ENCODE measurements at places on chromosomes 2 and 18. TPM values are rescaled to one million over a fixed set of nuclear protein-coding genes. Genes with fewer than 3 reads are reported as not detected.

GRCh38 chr2:40361478-40361877, 90.4 kb downstream of the SLC8A1 start:
- no peak for DNase-seq

GRCh38 chr2:111897924-111898702, at the start of gene MERTK:
TSS of gene MERTK (plus strand) at chr2:111898607. CDS start at chr2:111898736, 129 bp downstream.
- DNase-seq: peak; percentile 97

- peak; percentile 73 for DNase-seq
Measured at GRCh38 chr2:18149660-18150246, 271.3 kb downstream of the KCNS3 start.

- no peak for DNase-seq
Measured at GRCh38 chr2:74291886-74292621, 51.2 kb downstream of the SLC4A5 start.

DNA sequence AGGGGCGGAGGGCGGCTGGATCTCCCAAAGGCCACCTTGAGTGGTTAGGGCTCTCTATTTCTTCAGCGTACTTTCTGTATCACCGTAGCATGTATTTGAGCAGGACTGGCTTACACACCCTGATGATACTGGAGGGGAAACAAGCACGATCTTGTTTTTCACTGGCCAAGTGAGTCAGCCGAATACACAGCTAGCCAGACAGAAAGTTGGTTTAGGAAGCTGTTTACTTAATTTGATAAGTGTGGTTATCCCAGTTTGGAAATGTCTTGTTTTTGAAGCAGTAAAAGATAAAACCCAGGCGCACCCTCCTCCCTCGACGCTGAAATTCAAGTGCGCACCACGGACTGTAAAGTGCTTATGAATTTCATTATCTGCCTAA, 582 bp downstream of the RIOK3 start:
- DNase-seq: no peak

DNA sequence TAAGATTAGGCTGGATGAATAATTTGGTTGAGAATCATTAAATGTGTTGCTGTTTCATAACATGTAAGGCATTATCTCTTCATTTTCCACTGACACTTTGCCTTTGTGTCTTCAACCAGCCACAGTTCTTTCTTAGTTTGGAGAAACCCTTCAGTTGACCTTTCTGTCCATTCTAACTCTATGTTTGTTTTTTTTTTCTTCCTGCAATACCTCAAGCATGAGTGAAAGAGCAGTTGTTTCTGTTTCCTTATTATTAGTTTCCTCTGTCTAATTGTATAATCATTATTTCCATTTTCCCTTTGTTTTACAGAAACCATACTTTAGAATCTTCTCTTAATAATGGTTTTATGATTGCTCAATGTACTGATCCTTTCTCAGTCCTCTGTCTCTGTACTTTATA, 25.6 kb downstream of the HADHB start:
- DNase-seq: no peak

GRCh38 chr18:32450874-32451273, 19.8 kb downstream of the GAREM1 start:
- DNase-seq: no peak

DNA sequence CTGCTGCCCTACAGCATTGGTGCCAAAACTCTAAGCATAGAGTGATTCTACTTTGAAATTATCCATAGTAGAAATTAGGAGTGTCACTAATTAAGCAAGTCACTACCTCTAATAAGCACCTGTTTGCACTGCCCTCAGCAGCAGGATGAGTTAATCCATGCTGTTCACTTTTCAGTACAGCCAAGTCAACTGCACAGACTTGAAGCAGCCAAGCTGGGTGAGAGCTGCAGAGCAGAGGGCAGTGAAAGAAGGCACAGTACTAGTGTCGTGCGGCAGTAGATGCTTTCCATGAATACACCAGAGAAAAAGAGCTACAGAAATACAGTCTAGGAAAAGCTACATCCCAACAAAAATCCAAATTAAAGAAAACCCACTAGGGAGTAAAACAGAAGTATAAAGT, 98.6 kb downstream of the RAPH1 start:
- no peak for DNase-seq

GRCh38 chr18:45793264-45793965, 32.1 kb upstream of the SIGLEC15 start:
- no peak for DNase-seq

- peak; percentile 38 for DNase-seq
Measured at GRCh38 chr2:239379641-239380170, 21.1 kb downstream of the HDAC4 start.

GRCh38 chr2:46704041-46704440, 211.6 kb downstream of the MCFD2 start:
- DNase-seq: no peak

DNA sequence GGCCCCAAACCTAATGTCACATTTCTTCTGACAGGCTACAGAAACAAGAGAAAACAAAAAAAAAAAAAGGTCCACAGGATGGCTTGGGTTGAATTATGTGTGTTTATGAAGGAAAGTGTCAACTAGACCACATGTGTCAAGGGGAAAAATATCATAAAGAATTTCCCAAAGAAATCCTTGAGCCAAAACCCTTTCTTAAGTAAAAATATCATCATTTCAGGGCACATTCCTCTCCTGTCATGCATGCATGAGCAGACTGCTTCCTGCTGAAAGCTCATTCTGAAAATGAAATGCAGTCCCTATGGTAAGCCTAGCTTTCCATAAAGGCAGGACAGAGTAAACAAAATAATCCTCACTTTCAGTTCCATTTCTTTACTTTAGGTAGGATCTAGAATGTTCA, 85.7 kb upstream of the RBBP8 start:
- peak; percentile 15 for DNase-seq

GRCh38 chr18:22933966-22934423, 867 bp downstream of the RBBP8 start:
- DNase-seq: no peak

DNA sequence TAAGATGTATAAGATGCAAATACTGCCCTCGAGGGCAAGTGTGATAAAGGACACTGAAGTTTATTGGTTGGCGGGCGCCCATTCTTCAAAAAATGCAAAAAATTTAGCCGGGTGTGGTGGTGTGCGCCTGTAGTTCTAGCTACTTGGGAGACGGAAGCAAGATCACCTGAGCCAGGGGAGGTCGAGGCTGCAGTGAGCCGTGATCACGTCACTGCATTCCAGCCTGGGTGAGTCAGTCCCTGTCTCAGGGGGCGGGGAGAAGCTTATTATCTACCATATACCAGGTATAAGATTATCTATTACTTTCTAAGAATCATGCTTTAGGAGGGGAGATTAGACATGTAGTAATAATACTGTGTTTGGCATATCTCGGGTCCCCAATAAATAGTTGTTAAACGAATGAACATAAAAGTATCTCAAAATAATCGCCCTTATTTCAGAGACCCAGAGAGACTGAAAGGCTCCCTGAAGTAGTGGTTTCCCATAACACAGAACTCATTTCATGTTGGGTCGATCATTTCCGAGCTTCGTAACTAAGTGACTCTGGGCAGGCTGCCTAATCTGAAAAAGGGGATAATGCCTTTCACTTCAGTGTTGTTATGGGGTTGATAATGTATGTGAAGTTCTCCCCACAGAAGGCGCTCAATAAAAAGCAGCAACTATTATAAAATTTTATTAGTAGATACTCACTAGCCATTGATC, 1.2 kb upstream of the SELENOI start:
- peak; percentile 25 for DNase-seq

- no peak for DNase-seq
Measured at GRCh38 chr2:48332286-48332685, 197.7 kb upstream of the STON1 start.

DNA sequence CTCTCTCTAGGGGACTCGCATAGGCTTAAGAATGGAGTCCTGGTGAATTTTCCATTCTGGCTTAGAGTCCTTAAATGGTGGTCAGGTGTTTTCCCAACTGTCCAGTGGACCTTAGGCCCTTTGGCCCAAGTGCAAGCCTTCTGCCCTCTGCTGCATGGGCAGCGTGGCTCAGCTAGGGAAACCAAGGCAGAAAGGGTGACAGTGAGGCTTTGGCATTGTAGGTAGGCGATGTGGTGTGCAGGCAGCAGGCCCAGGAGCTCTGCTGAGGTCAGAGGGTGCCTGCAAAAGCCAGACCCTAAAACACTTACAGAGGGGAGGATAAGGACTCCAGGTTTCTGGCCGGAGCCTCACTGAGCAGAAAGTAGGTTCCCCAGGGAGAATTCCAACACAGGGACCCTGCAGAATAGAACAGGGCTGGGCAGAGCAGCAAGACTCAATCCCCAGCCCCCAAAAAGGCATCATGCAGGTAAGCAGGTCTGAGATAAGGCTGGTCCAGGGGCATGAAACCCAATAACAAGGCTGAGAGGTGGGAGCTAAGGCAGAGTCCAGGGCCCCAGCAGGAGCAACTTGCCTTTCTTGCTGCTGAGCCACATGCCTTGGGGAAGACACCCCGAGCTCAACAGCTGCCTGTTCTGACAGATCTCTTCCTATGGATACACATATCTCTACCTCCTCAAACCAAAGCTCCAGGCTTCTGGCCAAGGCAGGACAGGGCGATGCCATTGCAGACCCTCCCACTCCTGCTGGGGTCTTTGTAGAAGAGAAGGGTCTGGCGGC, 199.7 kb downstream of the TNS1 start:
- no peak for DNase-seq

DNA sequence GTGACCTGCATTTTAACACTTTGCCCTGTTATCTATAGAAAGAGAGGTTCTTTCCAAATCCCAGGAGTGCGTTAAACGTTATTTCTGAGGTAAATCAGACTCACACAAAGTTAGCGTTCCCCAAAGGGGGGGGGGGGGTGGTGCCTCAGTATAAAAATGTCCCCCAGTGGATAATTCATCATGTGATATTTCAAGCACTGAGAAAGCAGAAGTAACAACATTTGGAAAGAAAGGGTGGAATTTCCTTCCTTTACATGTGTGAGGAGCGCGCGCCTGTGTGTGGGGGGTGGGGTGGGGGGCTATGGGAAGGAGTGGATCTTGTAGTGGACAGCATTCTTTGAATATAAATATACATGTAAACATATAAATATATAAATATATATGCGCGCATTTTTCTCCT, 630.9 kb downstream of the NYAP2 start:
- DNase-seq: no peak

DNA sequence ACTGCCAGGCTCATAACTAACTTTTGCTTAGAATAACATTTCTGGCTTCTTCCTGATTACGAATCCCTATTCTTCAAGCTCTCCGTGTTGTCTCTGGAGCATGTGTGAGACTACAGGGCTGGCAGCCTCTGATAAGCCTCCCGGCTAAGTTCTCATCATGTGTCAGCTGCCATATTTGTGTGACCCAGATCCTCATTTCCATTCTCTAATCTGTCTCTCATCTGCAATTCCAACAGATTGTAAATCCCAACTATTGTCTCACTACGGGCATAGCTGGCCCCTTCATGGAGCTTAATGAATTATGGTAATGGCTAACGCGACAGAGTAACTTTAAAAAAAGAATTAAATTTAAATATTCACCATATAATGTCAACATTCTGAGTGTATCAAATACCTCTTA, 165.4 kb downstream of the CMPK2 start:
- DNase-seq: no peak

DNA sequence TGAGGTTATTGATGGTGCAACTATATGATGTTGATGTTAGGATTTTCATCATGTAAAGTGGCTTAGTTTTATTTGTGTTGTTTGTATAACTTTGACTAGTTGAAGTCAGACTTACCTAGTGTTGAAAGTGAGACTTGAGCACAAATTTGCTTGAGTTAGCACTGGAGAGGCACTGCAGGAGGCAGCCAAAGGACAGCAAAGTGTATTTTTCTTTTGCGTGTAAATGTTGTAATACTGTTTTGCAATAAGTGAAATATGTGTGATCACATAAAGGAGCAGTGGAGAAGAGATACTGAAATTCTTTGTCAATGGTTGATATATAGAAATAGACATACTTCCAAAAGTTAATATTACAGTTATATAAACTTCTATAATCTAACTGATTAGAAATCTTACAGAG, 332.0 kb upstream of the RAB12 start:
- no peak for DNase-seq

GRCh38 chr2:176291335-176291734, 22.1 kb downstream of the MTX2 start:
- DNase-seq: no peak

DNA sequence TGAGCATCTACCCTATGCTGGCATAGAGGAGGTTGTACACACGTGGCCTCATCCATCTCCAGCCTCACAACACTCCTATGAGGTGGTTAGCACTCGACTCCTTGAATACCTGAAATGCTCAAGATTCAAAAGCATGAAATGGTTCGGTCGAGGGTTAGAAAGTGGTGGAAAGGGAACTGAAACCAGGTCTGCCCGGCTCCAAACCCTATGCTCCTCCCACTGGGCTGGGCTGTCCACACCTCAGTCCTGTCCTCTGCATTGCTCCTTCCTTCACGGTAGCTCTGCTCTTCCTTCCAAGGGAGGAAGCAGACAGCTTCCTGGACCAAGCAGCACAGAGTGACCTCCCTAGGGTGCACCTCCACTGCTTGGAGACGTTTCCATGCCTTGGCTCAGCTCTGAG, 565.2 kb upstream of the ID2 start:
- DNase-seq: no peak

DNA sequence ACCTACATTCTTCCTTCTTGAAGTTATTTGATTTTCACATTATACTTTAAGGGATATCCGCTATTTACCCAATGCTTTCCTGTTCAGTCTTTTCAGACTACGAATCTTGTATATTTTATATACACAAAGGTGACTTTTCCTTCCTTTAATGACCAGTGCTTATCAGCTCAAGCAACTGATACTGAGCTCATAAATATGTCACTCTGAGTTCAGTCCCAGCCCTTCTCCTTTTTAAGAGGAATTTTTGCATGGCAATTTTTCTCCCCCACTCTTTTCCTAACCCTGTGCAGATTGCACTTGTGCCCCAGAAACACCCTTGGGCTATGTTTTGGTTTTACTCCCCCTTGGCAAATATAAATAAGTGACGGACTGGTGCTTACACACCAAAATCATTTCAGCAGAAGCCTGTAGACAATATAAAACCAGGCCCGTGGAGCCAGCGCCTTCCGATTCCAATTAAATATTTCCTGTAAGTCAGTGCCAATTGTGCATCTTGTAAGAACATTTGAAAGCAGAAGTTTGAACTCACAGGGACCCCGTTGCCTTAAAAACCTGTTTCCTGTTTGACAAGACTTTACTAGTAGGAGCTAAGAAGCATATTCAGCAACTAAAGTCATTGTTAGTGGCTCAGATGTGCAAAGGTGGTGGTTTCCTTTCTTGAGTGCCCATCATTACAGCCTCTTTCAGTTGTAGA, 66.3 kb upstream of the GATA6 start:
- no peak for DNase-seq

DNA sequence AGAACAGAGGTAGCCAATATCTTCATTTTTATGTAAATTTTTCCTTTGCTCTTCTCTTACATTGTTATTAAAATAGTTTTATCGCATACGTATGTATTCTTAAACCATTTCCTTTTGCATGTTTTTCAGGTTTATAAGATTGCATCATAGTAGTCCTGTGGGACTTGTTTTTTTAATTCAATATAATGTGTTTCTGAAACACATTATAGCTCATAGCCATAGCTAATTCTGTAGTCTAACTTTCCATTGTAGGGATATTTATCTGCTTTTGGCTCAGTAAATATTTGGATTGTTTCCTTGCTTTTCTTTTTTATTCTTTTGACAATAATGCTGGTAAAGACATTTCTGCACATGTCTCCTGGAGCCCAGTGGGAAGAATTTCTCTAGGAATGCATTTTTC, 484.3 kb downstream of the PTPRM start:
- DNase-seq: no peak

Gene TSHZ1
- 0.15 TPM for total RNA-seq

Gene DOK6
- total RNA-seq: 0.43 TPM

Gene SERPINB11
- not detected for total RNA-seq

Gene LYG1
- total RNA-seq: 0.53 TPM

Gene CRYBA2
- not detected for total RNA-seq

Gene TUBA3E
- not detected for total RNA-seq

Gene ATP8B1
- 0.15 TPM for total RNA-seq

Gene STON1
- total RNA-seq: 36.7 TPM

Gene PTPN2
- total RNA-seq: 57.9 TPM
